ENCODE measurements at places on chromosomes 11 and 22.
A peak's percentile ranks its signal among the peaks of the same experiment; 100 is the strongest.

- no peak for DNase-seq
These were observed 323.3 kb upstream of the PDGFD start for GRCh38 chr11:104487046-104487806.

DNA sequence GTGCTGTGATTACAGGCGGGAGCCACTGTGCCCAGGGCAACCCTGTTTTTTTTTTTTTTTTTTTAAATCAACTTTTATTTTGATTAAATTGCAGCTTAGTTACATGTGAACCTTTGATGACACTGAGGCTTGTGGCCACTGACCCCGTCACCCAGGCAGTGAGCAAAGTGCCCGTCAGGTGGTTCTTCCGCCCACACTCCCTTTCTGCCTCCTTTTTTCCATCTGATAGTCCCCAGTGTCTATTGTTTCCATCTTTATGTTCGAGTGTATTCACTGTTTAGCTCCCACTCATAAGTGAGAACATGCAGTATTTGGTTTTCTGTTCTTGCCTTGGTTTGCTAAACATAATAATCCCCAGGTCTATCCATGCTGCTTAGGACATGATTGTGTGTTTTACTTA is 110.9 kb upstream of the GRK3 start:
- no peak for DNase-seq

GRCh38 chr11:84261707-84262106 is 975.5 kb upstream of the CCDC90B start:
- DNase-seq = no peak

GRCh38 chr11:67629386-67630227 is at the start of gene NUDT8:
Gene NUDT8 (minus strand): TSS chr11:67629937. CDS start chr11:67629911, 26 bp downstream.
- peak; percentile 71 for DNase-seq

GRCh38 chr11:106765469-106766258 is 252.6 kb downstream of the GUCY1A2 start:
- no peak for DNase-seq

- DNase-seq = no peak
These were observed 20.8 kb downstream of the PRDM11 start for GRCh38 chr11:45167283-45167682.

DNA sequence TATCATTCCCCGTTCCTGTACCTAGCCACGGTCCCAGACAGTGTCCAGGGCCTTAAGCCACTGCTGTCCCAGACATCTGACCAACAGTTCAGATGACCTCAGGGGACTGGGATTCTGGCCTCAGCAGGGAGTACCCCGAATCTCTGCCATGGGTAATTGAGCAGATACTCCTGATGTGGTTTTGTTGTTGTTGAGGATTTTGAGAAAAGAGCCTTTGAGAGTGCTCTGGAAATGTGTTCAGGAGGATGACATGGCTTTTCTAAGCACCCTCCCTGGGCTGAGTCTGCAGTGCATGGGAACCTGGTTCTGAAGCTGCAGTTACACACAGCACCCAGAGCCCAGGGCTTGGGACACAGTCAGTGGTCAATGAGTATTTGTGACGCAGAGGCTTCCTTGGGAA is 30.4 kb downstream of the ADAMTS15 start:
- no peak for DNase-seq

DNA sequence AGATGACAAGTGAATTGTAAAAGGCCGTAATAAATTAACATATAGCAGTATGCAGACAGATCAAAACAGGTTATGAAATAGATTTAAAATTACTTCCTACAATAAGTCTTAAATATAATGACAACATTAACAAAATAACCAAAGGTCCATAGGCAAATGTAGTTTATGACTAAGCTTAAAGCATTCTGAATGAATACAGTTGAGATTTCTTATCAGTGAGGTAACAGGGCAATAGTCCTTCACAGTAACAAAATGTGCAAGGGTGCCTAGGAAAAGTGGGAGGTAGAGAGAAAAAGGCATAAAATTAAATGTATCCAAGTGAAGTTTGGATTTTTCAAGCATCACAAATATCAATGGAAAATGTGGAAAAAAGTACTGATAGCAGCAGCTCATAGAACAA is 20.9 kb upstream of the P4HA3 start:
- no peak for DNase-seq

GRCh38 chr11:504053-504993 is 2.7 kb downstream of the RNH1 start:
- DNase-seq = no peak

DNA sequence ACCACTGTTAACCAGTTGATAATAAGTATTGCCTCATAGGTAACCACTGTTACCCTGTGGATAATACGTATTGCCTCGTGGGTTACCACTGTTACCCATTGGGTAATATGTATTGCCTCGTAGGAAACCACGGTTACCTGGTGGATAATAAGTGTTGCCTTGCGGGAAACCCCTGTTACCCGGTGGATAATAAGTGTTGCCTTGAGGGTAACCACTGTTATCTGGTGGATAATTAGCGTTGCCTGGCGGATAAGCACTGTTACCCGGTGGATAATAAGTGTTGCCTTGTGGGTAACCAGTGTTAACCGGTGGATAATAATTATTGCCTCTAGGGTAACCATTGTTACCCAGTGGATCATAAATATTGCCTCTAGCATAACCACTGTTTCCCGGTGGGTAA is 27.3 kb upstream of the NXPE4 start:
- no peak for DNase-seq

- DNase-seq = no peak
These were observed 10.8 kb downstream of the SNX19 start for GRCh38 chr11:130905512-130905911.

DNA sequence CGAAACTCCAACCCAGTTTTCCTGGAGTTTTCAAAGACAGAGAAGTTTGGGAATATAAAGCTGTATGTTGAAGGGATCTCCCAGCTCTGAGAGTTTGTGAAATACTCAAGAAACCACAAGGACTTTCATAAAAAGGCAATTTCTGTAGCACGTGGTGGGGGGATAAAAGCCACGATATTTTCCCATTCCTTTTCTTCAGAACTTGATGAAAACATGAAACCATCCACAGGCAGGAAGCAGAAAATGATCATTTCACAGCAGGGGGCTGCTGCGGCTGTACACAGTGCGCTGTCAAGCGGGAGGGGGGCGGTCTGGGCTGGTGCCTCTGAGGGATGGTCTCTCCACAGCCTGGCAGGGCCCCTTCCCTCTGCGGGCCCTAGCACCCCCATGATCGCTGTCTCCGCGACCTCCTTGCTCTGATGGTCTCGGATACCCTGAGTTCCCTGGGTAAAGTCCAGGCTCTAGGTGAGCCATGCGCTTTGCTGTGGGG is 423.2 kb downstream of the MN1 start:
- no peak for DNase-seq

- DNase-seq = no peak
These were observed 662.5 kb upstream of the TENM4 start for GRCh38 chr11:80103142-80103859.

GRCh38 chr11:131616481-131617140 is 246.2 kb downstream of the NTM start:
- DNase-seq = no peak

DNA sequence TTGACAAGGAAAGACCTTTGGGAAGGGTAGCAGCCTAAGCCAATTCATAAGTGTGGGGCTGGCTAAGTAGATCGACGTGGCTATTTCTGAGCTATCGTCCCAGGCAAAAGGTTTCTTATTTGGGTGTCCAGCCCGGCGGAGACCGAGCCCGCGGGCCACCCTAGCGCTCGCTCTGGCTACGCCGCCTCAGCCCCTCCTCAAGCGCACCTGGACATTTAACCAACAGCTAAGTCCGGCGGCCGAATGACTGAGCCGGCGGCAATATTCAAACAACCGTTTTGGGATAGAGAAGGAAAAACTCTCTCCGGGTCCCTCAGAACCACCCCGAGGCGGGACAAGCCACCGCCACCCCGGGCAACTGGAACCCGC is 457 bp downstream of the RNF141 start:
- no peak for DNase-seq

GRCh38 chr11:106277484-106277883 is 200.0 kb downstream of the AASDHPPT start:
- DNase-seq = no peak

All from effector memory CD4-positive, alpha-beta T cell (primary cell).